ENCODE measurements at places on chromosomes 2 and 18.

- no peak for DNase-seq
These were observed 86.3 kb downstream of the PMAIP1 start for GRCh38 chr18:59986139-59986538.

- no peak for DNase-seq
These were observed 1.3 kb downstream of the GBX2 start for GRCh38 chr2:236166796-236167296.

DNA sequence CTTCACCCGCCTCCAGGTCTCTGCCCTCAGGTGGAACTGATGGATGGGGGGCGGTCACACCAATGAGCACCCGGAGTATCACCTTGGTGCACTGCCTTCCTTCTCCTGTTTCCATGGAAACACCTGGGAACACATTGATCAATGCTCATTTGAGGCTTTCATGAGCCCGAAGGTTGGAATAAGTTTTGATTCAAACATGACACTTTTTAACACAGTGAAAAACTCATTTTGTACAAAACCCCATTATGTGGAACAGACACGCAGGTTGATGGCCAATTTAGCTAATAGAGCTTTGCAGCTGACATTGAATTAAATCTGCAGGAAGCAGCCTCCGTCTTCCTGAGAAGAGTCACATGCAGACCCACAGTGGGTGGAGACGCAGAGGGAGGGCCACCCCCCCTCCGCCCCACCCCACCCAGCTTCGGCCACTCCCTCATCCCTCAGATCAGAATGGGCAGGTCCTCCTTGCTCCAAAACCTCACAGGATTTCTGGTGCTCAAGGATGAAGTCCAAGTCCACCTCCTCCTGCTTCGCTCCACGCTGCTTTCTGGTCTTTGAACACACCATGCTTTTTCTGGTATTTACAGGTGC lies 96.0 kb upstream of the MYCN start:
- DNase-seq, result no peak

- DNase-seq, result no peak
These were observed 57.3 kb downstream of the INHBB start for GRCh38 chr2:120403261-120403660.

DNA sequence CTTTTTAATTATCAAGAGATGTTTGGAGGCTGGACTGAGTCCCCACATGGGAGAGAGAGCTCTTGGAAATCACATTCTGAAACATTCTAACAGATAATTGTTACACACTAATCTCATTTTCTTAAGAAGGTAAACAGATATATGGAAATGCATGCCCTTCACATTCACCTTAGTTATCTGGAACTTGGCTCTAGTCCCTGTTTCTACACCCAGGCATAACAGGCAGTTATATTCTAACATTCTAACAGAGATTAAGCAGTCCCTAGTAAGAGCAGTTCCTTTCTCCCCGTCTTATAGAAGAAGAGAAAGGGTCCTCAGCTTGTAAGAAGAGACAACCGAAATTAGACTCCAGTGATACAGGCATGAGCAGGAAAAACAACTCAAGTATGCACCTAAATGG lies 385.4 kb downstream of the SOX11 start:
- DNase-seq, result no peak

GRCh38 chr2:216235462-216235861 lies 126.3 kb downstream of the XRCC5 start:
- DNase-seq, result no peak

DNA sequence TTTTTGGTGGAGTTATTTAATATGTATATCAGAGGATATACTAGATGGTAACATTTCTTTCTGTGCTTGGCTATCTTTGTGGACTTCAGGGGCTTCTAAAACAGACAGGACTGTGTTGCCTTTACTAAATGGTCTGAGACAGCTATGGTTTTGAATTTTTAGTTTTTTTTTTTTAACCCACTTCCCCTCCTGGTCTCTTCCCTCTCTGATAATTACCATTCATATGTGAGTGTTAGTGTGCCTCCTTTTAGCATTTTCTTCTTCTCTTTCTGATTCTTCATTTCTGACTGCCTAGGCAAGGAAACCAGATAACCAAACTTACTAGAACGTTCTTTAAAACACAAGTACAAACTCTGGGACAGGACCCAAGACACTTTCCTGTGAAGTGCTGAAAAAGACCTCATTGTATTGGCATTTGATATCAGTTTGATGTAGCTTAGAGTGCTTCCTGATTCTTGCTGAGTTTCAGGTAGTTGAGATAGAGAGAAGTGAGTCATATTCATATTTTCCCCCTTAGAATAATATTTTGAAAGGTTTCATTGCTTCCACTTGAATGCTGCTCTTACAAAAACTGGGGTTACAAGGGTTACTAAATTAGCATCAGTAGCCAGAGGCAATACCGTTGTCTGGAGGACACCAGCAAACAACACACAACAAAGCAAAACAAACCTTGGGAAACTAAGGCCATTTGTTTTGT lies 52.7 kb downstream of the SMAD4 start:
- no peak for DNase-seq

GRCh38 chr2:118549503-118549902 lies 297.9 kb downstream of the EN1 start:
- DNase-seq, result no peak

DNA sequence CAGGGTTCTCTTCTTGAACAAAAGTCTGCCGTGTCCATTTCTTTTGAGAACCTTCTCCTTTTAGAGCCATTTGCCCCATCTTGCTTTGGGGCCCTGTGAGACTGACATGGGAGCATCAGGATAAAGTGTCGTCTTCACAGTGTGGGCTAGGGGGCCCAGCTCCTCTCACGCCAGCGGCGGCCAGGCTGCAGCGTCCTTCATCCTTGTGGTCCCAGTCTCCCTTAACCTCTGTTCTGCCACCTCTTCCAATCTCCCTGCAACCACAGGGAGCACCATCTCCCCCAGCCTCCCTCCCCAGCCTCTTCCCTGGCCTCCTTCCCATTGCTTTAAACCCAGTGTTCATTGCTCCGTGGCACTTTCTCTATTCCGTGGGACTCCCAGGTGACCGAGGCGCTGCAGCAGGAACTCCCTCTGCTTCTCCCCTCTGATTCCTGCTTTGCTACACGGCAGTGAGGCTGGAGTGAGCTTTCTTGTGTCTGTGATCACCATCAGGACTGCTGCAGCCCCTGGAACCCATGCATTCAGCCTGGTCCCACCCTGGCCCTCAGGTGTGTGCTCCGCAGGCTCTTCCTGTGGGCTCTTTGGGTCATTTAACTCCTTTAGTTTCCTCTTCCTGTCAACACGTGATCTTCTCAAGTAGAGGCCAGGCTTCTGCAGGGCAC lies 234.1 kb downstream of the MYT1L start:
- DNase-seq, result no peak

DNA sequence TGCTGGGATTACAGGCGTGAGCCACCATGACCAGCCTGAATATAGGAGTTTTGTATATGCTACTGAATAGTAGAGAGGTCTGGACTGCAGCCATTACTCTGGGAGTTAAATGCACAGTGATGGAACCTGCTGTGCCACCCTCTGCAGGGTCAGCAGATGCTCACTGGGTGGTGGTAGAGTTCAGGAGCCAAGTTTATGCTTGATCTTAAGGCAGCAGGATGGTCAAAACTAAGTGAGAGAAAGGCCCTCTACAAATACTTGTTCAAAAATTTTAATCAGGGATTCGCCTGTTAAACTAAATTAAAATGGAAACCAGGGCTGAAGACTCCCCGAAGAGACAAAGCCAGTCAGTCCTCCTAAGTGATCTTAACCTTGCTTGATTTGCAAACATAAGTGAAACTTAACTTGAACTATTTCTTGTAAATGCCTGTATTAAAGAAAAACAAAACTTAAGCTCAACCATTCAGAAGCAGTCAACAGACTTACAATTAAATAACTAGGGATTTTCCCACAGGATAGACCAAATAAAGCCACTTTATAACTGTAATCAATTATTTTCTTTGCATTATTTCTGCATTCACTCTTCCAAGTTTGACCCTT lies 4.2 kb upstream of the WDFY1 start:
- DNase-seq, result no peak

DNA sequence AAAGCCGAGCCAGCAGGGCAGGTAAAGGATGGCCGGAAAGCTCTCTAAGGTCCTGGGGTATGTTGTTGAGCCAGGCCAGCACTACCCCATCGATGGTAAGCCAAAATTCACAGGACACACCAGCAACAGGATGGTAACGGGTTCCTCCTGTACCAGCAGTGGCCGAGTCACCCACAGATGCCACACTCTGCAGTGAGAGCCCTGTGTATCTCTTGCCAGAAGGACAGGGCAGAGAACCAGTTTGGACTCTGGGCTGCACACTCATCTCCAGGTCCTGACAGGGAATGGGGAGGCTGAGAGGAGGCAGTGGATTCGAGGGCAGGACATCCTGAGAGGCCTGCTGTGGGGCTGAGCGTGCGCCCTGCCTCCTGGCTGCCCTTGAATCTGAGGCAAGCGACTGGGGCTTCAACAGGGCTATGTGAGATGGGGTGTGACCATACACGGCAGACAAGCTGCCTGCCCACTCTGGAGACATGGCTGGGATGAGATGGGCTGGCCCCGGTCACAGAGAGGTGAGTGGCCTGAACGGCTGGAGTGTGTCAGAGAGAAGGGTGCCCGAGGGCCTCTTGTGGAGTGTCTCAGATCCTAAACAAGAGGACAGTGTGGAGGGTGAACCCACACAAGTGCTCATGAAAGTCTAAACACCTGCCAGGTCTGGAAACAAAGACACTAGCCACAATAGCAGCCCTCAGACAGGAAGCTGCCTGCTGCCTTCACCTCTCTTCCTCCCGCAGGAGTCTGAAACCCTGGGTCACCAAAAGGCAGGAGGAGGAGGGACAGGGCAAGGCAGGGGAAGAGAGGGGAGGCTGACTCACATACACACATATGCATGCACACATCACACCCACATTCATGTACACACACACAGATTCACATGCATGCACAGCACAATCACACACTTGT lies 182.3 kb downstream of the LOXHD1 start:
- peak; percentile 4 for DNase-seq

GRCh38 chr2:48965204-48965603 lies 189.1 kb downstream of the FSHR start:
- no peak for DNase-seq

DNA sequence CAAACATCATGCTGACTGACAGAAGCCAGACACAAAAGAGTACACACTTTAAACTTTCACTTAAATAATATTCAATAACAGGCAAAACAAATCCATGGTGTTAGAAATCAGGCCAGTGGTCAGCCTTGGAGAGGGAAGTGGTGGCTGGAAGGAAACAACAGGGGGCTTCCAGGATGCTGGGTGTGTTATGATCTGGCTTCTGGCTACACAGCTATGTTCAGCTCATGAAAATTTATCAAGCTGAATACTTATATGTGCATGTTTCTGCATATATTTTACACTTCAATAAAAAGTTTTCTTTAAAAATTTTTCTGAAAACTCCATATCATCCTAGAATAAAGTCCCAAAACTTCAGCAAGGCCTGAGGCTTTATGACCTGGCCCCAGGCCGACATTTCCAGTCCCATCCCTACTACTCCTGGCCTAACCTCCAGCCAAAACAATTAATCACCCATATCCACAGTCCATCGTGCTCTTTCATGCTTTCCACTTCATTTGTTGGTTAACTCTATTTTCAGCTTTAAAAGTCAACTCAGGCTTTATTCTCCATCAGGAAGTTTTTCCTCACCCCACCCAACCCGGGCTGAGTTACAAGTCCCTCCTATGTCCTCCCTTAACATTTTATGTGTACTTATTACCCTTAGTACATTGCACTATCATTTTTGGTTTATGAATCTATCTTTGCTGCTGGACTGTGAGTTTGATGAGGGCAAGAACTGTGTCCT lies 27.9 kb upstream of the SPTBN1 start:
- DNase-seq, result no peak

GRCh38 chr2:202165208-202165607 lies 73.2 kb downstream of the SUMO1 start:
- DNase-seq, result no peak

GRCh38 chr2:9732824-9733223 lies 102.0 kb upstream of the YWHAQ start:
- no peak for DNase-seq

- no peak for DNase-seq
These were observed 47.4 kb upstream of the CDCA7 start for GRCh38 chr2:173307293-173307692.

- no peak for DNase-seq
These were observed 59.8 kb downstream of the SOX11 start for GRCh38 chr2:5751873-5752482.

- DNase-seq, result no peak
These were observed 20.3 kb downstream of the KYNU start for GRCh38 chr2:142897807-142898206.

DNA sequence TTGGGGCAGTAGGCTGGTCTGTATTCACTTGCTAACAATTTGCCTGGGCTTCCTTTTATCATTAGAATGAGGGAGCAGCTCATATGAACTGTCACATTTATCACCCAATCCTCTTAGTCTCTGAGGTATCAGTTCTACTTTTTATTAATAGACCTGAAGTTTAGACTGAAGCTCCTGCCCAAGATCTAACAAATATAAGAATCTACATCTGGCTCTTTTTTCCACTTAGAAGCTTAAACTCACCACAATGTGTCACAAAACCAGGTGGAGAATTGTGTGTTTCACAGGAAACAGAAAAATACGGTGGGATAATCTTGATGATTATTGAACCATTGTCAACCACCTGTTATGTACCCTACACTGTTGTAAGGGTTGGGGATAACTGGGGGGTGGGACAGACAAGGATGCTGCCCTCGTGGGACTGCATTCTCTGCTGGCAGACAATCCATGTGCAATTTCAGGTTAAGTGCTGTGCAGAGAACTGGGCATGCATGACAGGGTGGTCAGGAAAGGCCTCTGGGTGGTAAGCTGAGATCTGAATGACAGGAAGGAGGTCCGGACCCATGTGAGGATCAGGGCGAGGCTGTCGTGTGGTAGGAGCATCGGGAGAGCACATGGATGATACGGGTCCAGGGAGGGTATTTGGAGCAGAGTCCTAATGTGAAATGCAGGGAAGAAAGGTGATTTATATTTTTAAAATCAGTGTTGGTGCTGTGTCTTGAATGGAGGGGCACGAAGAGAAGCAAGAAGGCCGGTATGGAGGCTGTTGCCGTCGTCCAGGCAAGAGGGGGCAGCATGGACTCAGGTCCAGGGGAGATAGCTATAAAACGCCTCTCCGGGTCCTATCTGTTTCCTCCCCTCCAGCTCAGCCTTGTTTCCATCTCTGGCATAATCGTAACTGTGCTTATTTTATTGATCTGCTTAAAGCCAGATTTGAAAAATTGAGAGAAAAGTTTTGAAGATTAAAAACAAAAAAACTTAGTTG lies 17.6 kb downstream of the MYL12B start:
- no peak for DNase-seq

GRCh38 chr2:7633566-7634153 lies 716.4 kb downstream of the RNF144A start:
- no peak for DNase-seq

DNA sequence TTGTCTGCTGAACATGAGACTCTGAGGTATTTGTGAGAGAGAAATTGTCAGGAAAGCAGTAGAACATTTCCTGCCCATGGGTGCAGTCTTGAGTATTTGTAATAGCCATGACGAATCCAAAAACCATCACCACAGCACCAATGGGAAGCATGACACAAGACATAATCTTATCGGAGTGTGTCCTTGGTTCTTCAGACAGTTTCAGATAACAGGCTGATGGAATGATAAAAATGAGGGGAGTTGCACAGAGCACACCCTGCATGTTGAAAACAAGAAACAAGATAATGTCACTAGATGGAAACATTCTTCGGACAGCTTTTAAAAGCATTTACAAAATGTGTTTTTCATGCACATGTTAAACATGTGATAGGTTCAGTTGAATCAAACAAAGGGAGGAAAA lies 56.9 kb downstream of the SLC38A11 start:
- DNase-seq, result no peak

Data from activated CD8-positive, alpha-beta T cell treated with anti-CD3 and anti-CD28 coated beads for 36 hours (primary cell).